ENCODE measurements at places on chromosomes 11 and 22.

DNA sequence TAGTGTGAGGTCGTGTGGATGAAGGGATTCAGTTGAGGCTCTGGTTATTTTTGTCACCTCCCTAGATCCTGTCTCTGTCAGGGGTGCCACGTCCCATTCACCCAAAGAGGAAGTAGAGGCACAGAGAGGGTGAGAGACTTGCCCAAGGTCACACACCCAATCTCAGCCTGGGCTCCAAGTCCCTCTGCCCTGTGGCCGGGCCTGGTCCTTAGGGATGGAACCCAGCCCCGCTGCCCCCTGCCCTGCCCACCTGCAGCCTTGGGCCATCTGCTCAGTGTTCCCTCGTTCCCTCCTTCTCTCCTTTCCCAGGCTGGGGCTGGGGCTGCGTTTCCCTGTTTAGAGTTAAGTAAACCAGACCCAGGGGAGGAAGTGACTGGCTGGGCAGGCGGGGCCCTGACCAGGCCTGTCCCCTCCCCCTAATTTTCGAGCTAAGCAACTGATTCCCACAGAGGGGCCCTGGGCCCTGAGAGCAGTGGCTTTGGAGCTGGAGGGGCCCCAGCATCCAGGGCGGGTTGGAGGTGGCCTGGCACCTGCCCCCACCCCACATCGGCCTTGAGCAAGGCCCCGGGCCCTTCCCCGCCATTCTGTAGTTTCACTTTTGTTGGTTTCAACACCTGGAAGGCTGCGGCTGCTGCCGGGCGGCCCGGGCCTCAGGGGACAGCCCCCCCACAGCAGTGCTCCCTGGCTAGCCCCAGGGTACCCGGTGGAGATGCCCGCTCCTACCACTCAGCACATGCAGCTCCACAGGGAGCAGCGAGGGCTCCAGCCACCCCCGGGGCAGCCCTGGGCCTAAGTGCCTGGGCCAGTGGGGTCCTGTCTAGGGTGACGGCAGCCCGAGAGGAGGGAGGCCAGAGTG, 1.5 kb downstream of the TCIRG1 start:
- DNase-seq, result no peak

GRCh38 chr11:19519912-19520641, 192.6 kb upstream of the NAV2 start:
- no peak for DNase-seq

DNA sequence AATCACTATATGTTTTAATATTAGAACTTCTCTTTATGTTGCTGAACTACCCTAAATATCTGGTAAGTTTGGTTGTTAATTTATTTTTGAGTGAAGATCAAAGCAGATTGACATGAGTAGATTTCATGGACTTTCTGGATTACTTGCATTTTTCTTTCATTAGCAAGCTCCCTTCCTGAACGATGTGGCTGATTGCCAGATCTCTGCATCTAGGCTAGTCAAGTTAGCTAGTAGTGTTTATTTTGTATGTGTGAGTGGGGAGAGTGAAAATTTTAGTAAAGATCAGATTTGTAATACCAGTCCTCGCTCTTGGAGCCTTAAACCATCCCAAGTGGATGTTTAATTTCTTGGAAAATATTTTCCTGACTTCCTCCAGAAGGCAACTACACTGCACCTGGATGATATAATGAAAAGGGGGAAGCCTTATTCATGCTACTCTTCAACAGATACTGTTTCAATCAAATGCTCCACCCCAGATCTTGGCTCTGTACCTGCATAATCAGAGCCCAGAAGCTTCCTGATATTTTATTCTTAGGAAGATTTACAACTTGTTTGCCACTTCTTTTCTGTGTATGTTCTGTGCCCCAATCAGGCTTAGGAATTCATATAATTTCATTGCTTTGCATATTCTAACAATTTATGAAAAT, 143.2 kb upstream of the GRIA4 start:
- DNase-seq, result no peak

DNA sequence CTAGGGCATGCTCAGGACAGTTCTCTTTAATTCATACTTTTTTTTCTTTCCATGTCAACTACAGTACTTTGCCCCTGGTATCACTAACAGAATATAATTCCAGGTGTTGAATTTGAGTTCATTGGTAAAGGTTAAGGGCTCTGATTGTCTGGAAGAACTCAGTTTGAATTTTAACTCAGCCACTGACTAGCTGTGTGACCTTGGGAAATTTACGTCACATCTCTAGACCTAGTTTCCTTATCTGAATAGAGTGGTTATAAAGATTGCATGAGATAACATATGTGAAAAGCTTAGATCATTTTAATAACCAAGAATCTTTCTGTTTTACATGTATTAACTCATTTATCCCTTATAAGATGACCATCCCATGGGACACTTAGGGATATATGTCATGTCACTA, 15.8 kb upstream of the ZC3H12C start:
- DNase-seq, result no peak

DNA sequence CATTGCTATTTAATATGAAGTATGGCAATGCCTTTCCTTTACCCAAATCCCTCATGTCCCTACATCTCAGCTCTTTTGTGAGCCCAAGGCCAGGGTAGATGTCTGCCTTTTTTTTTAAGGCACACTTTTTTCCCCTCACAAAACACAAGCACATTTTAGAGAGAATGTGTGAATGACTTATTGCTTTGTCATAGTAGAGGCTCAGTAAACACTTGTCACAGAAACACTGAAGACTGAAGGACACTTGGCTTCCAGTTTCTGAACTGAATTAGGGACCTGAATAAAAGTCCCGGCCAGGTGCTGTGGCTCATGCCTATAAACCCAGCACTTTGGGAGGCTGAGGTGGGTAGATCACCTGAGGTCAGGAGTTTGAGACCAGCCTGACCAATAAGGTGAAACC, 2.9 kb upstream of the SCGB2A2 start:
- no peak for DNase-seq

- no peak for DNase-seq
Observed at GRCh38 chr11:103871923-103872551, 164.4 kb upstream of the DDI1 start.

- DNase-seq, result no peak
Observed at GRCh38 chr11:106262852-106263251, 185.4 kb downstream of the AASDHPPT start.

Data from stimulated activated CD4-positive, alpha-beta T cell treated with anti-CD3 and anti-CD28 coated beads, Interleukin-15, amount 100 ng/mL, for 1 hour (primary cell).